ENCODE measurements at places on chromosomes 11 and 22.
A peak's percentile ranks its signal among the peaks of the same experiment; 100 is the strongest.

GRCh38 chr11:29271616-29272015 lies 745.2 kb downstream of the KCNA4 start:
- no peak for DNase-seq

DNA sequence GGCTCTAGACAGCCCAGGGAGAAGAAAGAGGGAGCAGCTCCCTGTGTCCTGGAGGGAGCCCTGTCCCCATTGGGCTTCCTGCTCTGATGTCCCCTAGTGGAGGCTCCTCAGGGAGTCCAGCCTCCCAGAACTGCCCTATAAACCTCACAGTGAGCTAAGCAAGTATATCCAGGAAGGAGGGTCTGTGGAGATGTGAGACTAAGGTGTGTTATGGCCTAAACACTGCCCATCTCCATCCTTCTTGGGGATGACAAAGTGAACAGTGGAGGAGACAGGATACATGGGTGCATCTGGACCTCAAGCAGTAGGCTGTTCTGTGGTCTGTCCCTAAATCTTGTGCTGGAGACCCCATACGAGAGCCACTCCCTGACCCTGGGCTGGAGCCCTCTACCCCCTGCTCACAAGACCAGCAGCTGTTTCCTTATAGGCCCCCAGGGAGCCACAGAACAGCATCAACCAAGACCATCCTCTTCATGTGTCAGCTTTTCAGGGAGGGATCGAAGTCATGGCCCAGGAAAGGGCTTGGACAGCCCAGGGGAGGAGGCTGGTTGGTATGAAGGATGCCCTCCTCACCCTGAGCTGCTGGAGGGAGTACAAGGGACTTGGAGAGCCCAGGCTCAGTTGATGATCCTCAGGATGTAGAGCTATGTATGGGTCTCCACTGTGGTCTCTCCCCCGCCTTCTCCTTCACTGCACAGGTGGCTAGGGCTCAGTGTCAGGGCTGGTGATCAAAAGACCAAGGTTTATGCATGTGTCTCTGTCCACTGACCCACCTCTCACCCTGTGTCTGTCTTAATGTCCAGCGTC lies 49.7 kb upstream of the TOP3B start:
- no peak for DNase-seq

DNA sequence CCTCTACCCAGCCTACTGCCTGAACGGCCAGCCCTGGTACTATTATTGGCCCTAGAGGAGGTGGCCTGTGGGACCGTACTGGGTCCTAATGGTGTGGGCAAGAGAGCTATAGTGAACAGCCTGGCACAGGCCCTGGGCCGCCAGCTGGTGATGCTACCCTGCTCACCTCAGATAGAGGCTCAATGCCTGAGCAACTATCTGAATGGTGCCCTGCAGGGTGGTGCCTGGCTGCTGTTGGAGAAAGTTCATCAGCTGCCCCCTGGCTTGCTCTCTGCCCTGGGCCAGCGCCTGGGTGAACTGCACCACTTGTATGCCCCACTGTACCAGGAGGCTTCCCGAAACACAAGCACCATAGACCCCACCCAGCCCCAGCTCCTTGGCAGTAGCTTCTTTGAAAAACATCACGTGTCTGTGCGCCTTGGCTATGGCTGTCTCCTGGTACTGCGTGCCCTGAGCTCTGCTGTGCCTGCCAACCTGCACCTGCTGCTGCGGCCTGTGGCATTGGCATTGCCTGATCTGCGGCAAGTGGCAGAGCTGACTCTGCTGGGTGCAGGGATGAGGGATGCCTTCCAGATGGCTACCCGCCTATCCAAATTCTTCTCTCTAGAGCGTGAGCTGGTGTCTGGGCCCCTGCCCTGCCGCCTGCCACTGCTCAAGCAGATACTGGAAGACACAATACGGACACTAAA lies 49.0 kb downstream of the DNHD1 start:
- no peak for DNase-seq

DNA sequence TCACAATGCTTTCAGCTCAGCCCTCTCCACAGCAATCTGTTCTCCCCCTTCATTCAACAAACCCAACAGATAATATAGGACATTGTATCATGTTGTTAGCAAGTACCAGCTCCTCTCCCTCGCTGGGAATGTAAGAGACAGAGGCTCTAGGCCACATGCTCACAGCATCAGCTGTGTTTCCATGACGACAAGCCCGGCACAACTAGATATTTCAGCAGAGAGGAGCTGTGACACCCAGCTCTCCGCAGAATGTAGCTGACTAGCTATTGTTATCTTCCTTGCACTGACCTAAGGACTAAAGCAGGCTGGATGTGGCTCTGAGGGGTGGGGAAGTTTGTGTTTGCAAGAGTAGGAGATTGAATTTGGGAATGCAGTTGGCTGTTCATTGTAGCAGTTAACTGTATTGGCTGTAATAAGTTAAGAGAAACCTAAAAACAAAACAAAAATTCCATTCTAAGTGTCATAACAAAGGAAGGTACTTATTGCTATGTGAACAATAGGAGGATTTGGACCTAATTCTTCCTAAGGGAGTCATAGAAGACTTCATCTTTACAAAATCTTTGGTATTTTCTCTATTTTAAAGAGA lies 28.0 kb upstream of the RRAS2 start:
- DNase-seq = no peak

DNA sequence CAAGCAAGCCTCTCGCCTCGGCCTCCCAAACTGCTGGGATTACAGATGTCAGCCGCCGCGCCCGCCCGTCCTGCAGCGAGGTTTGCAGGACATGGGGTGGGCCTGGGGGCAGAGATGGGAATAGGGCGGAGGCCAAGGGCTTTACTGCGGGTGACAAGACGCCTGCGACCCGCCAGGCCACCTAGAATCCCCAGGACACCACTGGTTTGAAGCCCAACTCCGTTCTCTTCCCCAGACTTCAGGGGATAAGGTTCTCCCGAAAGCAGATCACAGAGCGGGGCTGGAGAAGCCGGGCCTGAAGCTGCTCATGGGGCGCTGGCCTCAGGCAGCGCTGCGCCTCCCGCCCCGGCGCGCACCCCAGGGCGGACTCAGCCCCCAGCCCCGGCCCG lies 354 bp downstream of the POLR2L start:
- no peak for DNase-seq

GRCh38 chr11:66447012-66447411 lies 8.4 kb upstream of the MRPL11 start:
- no peak for DNase-seq

GRCh38 chr22:32661296-32661695 lies 140.2 kb upstream of the TIMP3 start:
- DNase-seq = peak; percentile 35

GRCh38 chr11:37984991-37985390 lies 1387.0 kb upstream of the RAG2 start:
- no peak for DNase-seq

DNA sequence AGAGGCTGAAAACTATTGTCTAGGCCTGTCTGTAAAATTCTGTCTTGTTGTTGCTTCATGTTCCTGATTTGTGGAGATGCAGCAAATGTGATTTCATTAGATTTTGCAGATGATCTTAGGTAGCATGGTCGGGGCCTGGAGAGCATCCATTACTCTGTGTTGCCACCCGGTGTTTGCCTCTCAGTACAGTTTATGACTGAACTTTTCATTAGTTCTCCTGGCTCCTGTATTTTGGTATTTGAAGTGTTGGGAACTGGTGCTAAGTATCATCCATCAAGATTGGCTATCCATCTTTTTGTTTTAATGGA lies 7.7 kb downstream of the YWHAH start:
- no peak for DNase-seq

- DNase-seq = no peak
Measured at GRCh38 chr11:92129811-92130210, 94.8 kb upstream of the FAT3 start.

GRCh38 chr11:77249427-77249826 lies 52.1 kb downstream of the GDPD4 start:
- no peak for DNase-seq

- DNase-seq = no peak
Measured at GRCh38 chr11:78131956-78132355, 7.5 kb downstream of the ALG8 start.

DNA sequence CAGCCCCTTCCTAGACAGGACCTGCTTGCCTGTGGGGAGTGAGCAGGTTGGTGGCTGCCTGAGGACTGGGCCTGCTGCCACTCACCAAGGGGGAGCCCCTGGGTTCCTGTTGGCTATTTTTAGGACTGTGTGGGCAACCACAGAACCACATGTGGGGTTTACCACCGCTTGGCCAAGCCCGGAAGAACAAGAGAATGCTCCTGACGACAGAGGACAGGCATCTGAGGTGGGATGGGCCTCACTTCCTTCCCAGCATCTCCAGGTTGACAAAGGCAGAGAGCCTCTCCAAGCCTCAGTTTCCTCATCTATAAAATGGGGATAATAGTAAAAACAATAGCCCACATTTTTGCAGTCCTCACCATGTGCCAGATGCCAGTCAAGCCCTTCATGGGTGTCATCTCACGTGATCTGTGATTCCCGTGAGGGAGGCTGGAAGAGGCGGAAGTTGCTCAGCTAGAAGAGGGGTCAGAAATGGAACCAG lies 43.6 kb downstream of the LRRC32 start:
- DNase-seq = no peak

DNA sequence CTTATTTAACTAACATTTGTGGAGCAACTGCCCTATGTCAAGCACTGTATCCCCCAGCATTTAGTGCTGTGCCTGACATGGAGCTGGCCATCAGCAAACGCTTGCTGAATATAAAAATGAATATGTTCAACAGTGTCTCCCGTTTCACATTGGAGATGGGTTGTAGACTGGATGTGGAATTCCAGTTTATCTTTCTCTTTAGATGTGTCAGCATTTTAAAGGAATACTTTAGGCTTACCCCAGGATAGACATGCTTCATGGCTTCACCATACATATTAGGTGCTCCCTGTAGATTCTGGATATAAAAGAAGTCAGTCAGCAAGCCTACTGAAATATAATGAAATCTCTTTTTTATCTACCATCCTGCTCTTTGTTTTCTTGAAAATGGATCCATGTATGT lies 21.3 kb upstream of the TPH1 start:
- DNase-seq = no peak

DNA sequence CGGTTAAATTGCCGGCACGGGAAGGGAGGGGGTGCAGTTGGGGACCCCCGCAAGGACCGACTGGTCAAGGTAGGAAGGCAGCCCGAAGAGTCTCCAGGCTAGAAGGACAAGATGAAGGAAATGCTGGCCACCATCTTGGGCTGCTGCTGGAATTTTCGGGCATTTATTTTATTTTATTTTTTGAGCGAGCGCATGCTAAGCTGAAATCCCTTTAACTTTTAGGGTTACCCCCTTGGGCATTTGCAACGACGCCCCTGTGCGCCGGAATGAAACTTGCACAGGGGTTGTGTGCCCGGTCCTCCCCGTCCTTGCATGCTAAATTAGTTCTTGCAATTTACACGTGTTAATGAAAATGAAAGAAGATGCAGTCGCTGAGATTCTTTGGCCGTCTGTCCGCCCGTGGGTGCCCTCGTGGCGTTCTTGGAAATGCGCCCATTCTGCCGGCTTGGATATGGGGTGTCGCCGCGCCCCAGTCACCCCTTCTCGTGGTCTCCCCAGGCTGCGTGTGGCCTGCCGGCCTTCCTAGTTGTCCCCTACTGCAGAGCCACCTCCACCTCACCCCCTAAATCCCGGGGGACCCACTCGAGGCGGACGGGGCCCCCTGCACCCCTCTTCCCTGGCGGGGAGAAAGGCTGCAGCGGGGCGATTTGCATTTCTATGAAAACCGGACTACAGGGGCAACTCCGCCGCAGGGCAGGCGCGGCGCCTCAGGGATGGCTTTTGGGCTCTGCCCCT lies 529 bp upstream of the CCND1 start:
- no peak for DNase-seq

DNA sequence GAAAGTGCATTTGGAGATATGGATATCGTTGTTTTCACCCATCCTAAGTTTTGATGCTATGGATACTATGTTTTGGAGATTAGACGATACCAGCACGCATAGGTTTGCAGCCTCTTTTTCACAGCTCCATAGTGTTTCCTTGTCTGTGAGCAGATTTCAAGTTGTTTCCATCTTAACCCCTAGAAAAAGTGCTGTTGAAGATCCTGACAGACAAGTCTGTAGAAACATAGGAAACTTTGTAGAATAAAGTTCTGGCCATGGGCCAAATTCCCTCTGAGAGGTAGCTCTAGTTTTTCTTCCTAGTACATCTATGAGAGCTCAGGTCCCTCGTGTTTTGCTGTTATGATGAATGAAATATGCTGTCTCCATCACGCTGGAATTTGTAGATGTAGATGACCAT lies 32.4 kb downstream of the ST3GAL4 start:
- no peak for DNase-seq

GRCh38 chr11:31443802-31444201 lies 65.6 kb downstream of the IMMP1L start:
- no peak for DNase-seq

- no peak for DNase-seq
Measured at GRCh38 chr11:3132271-3132781, 32.8 kb downstream of the OSBPL5 start.

DNA sequence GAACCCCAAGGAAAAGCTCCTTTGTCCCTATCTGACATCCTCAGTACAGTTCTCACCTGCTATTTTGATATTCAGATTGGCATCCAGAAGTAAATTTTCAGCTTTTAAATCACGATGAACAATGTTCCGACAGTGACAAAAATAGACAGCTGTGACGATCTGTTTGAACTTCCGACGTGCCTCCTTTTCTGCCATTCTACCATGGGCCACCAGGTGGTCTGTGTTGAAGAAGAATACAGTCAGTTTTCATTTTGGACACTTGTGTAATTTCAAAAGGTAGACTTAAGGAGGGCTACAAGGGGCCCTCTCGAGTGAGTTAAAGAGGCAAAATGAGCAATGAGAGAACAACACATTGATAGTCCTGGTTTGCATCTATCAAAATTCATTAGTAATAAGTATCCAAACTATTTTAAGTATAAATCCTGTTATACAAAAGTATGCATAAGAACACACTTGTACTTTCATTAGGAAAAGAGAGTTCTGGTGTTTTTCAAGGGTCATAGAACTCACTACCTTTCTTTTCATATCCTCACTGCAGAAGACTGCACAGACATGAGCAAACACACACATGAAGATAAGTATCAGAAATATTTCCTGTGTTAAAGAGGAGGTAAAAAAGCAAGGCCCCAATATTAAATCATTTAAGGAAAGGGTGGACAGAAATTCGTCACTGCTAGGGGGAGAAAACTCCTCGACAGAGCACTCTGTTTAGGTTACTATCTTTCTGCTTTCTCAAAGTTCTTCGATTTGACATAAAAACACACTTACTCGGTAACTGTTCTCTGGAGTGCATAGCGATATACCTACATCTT lies 89.9 kb upstream of the APOA1 start:
- DNase-seq = no peak

DNA sequence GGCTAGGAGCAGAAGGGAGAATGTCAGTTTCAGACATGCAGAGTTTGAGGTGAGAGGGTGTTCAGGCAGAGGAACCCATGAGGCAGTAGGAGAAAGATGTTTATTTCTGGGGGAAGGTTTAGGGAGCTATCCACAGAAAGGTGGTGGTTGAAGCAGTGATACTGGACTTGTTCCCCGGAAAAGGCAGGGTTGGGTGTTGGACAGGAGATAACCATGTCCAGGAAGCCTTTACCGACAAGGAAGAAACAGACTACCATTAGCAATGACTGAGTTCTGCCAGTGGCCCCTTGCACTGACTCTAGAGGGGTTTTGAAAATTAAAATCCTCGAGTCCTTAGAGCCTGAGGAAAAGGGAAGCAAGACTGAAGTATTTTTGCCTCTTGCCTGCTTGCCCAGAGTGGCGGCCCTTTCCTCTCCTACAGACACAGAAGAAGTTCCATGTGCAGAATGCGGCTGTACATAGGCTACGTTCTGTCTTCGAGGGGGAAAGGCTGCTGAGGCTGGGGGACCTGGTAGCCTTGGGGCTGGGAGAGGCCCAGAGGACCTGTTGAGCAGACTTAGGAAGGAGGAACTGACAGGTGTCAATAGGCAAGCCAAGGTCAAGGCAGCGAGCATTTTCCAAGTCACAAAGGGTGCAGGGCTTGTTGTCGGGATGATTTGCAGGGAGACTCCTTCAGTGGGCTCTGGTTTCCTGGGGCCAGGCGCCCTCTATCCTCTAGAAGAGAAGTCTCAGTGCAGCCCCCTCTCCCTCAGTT lies 146.7 kb downstream of the LDLRAD3 start:
- DNase-seq = no peak

All from omental fat pad (tissue), 4 donors.